ENCODE measurements at places on chromosomes 3 and 15.

GRCh38 chr3:189404024-189404423 lies 227.2 kb upstream of the TP63 start:
- no peak for DNase-seq

DNA sequence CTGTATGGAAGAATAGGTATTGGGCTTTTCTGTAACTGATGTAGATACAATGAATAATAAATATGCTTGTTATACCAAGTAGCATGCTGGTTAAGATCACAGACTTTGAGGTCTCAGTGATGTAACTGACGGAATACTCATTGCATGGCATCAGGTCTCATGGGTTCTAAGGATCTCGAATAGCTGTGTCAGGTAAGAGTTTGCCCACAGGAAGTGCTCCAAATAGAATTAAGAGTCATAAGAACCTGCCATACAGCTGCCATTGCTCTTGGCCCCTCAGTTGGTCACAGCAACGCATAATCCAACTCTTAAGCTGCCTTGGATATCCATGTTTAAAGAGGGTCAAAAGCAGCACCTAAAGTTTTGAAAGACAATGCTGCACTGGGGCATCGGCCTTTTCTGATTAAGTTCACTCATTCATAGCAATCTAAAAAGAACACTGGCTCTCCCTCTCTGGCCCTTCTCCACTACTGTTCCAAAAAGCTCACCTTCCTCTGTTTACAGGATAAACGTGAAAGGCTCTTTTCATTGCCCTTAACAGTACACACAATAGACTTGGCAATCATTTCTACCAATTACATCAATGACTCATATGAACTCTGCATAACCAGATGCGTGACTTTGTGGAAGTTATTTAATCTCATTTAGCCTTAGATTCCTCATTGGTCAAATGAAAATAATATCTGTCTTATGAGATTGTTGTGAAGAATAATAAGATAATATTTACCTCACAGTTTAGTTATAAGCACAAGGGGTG lies 74.6 kb downstream of the ZBTB20 start:
- no peak for DNase-seq

DNA sequence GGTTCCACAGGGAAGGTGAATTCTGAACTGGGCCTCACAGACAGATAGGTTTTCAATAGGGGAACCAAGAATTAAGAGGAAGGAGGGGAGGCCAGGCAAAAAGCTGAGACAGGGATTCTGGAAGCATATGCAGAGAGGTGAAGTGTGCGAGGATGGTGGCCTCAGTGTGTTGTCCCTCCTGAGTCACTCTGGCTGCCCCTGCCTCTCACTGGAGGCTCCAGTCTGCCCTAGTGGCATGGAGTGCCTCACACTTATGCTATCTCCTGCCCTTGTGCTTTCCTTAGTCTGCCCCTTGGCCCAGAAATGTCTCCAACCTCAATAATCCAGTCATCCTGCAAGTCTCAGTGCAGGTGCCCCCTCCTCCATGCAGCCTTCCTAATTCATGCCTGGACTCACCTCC lies 32.2 kb upstream of the RBP1 start:
- no peak for DNase-seq

GRCh38 chr15:48675436-48675835 lies 29.9 kb upstream of the FBN1 start:
- DNase-seq = peak; percentile 17

DNA sequence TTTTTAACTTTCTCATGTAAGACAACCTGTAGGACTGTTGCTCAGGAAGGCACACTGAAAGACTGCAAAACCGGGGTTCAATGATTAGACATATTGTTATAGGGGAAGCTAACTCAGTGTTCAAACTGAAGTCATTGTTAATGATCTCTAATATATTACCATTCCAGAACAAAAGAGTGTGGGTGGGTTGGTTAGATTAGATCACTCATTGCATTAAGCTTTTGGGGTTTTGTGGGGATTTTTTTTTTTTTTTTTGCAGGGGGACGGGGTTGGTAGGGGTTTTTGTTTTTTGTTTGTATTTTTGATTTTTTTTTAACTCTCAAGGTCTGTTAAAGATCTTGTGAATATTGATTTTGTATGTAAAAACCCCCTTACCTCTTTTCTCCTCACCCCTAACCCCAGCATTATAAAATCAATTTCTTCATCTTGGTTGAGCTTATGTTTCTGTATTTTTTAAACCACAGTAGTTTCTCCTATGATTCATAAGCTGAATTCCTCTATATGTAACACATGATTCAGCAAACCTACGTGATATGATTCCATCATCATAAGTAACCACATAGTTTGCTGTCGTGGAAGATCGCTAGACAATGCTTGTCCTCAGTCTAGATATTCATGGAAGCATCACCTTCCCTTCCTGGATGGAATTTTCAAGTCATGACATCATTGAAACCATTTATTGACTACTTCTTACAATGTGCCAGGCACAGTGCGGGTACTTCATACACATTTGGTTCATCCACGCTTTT lies 544.1 kb upstream of the MDFIC2 start:
- DNase-seq = peak; percentile 82

DNA sequence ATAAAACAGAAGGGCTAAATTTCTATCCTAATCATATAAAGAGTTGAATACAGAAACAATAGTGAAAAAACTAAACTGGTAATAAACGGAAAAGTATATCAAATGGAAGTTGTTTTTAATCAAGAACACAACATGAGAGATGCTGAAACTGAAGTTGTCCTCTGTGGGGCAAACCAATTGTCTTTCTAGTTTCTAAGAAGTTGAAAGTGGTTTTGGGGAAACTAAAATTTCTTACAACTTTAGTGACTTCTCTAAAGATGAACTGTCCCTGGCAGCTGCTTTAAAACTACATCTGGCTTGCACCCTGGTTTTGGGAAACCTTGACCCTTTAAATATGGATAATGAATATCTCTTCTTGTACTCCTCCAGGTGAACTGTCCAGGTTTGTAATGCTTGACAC lies 155.6 kb downstream of the ADAM10 start:
- no peak for DNase-seq

DNA sequence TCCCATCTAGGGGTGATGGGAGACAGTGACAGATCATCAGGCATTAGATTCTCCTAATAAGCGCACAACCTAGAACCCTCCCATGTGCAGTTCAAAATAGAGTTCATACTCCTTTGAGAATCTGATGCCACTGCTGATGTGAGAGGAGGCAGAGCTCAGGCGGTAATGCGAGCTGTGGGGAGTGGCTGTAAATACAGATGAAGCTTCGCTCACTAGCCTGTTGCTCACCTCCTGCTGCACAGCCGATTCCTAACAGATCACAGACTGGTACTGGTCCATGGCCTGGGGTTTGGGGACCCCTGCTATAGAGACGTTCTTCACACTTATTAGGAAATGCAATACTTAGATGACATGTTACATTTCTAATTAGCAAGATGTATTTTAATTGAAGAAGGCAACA lies 154.4 kb downstream of the CBLB start:
- no peak for DNase-seq

DNA sequence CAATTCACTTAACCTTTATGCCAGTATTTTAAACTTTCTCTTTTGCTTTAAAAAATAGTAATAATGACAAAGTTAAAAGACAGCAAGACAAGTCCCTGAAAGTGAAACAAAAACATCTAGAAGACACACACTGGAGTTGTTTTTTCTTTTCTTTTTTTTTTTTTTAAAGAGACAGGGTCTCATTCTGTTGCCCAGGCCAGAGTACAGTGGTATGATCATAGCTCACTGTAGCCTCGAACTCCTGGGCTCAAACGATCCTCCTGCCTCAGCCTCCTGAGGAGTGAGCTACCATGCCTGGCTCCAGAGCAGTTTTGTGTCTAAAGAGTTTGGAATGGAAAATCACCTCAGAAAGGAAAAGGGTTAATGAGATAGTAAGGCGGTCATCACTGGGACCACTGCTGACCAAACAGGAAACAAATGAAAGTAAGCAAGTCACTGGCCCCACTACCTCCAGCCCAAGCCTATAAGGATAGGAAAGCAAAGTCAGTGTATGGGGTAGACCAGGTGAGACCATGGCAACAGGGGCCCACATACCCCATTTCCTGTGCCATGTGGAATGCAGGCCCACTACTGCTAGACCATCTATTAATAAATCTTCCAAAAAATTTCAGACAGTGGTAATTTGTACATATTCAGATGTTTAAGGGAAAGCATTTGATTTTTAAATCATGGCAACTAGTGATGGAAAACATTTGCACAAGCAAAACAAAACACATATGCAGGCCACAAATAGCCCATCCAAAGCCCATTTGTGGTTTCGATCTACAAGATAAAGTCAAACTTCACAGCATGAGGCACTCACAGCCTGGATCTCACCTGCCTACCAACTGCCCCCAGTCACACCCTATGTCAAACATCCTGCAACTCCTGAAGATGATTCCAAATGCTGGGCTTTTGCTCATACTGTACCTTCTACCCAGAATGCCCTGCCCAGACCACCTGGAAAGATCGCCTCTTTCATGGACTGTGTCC lies 62.6 kb downstream of the OSBPL10 start:
- DNase-seq = peak; percentile 21

- no peak for DNase-seq
Observed at GRCh38 chr15:64216730-64217428, 54.1 kb upstream of the PPIB start.

- peak; percentile 29 for DNase-seq
Observed at GRCh38 chr3:40864146-40864782, 335.0 kb upstream of the CTNNB1 start.

- DNase-seq = peak; percentile 92
Observed at GRCh38 chr3:111864821-111865656, 6.0 kb downstream of the PHLDB2 start.

DNA sequence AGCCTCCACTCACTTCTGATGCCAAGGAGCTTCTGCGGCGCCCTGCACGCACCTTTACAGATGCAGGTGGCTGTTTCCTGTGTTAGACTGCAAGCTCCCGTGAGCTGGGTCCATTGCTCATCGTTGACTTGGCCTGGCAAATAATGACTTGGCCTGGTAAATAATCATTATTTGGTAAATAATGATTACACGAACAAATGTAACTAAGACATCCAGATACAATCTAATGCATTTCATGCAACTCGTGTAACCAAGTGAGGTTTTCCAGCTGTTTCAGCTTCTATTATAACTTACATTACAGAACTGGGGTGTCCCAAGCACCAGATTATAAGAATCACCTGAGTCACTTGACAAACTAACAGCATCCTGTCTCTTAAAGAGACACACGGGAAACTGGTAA lies 92.1 kb upstream of the BHLHE40 start:
- no peak for DNase-seq

- no peak for DNase-seq
Observed at GRCh38 chr3:53478166-53478830, 16.1 kb upstream of the CACNA1D start.

- DNase-seq = peak; percentile 5
Observed at GRCh38 chr15:47409600-47409999, 307.7 kb upstream of the SEMA6D start.

GRCh38 chr15:24150542-24150941 lies 463.4 kb upstream of the NDN start:
- DNase-seq = no peak

GRCh38 chr3:189947948-189948723 lies 172.6 kb downstream of the P3H2 start:
- DNase-seq = peak; percentile 72

DNA sequence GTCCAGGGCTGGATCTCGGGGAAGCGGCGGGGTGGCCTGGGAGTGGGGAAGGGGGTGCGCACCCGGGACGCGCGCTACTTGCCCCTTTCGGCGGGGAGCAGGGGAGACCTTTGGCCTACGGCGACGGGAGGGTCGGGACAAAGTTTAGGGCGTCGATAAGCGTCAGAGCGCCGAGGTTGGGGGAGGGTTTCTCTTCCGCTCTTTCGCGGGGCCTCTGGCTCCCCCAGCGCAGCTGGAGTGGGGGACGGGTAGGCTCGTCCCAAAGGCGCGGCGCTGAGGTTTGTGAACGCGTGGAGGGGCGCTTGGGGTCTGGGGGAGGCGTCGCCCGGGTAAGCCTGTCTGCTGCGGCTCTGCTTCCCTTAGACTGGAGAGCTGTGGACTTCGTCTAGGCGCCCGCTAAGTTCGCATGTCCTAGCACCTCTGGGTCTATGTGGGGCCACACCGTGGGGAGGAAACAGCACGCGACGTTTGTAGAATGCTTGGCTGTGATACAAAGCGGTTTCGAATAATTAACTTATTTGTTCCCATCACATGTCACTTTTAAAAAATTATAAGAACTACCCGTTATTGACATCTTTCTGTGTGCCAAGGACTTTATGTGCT lies 527 bp downstream of the B2M start:
- DNase-seq = peak; percentile 17

GRCh38 chr3:133934073-133934970 lies 38.6 kb upstream of the RAB6B start:
- no peak for DNase-seq

- no peak for DNase-seq
Observed at GRCh38 chr3:5160940-5161858, 26.3 kb upstream of the EDEM1 start.

DNA sequence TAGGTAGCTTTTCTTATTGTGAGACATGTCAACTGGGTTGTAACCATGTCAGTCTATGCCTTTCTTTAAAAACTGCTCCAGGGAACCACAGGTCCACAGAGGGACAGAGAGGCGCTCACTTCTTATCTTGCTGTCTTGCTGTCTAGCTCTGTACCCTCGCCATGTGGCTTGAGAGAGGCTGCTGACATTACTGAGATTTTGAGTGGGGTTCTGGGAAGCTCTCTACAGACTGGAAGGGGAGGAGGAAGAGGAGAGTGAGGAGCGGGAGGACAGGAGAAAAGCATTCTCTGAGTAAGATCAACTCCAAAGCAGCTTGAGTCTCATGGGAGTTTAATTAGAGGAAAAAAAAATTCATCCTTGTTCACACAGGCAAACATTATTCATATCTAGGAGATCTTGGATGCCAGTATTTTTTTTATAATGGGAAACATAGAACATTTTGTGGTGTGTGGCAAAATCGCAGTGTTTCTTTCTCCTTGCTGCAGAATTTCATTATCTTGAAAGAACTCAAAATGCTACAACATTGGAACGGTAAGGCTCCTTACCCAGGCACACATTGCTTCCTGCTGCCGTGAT lies 1037.0 kb upstream of the NR2F2 start:
- no peak for DNase-seq

DNA sequence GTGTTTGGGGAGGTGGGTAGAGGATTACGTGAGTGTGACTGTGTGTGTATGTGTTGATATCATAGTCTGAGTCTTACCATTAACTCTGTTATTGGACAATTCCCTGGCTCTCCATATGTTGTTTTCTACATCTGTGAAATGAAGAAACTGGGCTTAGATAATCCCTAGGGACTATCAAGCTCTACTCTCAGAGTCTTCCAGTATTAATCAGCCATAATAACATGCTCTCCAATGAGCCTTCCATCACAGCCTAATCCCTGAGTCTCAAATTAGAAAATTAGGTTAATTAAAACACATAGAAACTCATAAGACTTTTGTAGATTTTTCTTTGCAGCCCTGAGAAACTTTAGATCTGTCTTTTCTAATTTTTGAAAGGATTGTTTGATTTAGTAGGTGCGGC lies 404.2 kb upstream of the RARB start:
- DNase-seq = no peak

GRCh38 chr15:79418693-79419279 lies 13.3 kb upstream of the MINAR1 start:
- DNase-seq = no peak

DNA sequence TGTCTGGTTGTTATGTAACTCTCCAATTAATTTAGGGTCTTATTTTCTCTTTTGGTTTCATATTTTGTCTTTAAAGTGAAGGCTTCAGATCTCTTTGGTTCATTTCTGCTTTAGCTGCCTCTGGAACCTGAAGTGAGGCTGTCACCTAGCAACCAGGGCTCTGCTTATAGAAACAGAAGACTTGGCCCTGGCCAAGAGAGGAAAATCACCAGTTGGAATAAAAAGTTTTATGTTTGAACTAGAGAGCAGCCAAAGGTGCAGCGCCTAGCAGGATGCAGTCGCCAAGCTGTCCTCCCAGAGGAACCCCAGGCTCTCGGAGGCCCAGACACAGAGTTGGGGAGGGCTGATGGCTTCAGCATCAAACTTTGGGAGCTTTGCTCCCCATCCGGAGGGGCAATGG lies 41.1 kb downstream of the LYZL4 start:
- DNase-seq = no peak
